ENCODE measurements at places on chromosomes 2 and 18.

GRCh38 chr2:147718831-147719230, 126.0 kb upstream of the ACVR2A start:
- no peak for DNase-seq

- no peak for DNase-seq
Measured at GRCh38 chr18:54250846-54251261, 18.5 kb upstream of the POLI start.

DNA sequence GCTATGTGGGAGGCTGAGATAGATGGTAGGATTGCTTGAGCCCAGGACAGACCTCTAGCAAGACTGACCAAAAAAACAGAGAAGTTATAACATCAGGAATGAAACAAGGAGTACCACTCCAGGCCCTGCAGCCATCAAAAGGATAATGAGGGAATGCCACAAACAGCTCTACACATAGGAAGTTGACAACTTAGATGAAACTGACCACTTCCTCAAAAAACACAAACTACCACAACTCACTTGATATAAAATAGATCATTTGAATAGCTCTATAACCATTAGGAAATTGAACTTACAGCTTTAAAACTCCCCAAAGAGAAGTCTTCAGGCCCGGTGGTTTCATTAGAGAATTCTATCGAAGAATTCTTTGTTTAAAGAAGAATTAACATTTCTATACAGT, 12.9 kb upstream of the ESPNL start:
- no peak for DNase-seq

DNA sequence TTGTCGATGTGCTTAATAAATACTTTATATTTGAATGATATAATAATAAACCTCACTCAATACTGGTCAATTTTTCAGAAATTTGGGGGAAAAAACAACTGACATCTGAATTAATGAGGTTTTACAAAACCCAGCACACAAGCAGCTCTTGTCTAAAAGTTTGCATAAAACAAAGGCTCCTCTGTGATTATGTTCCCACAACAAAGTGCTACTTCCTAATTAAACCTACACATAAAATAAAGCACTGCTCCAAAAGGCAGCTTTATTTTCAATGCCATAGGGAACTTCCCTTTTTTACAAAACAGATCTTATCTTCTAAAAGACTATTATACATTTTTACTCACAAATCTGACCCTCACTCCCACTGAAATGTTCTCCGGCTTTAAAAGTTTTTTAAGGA, 47.1 kb downstream of the LAMA1 start:
- DNase-seq: no peak

DNA sequence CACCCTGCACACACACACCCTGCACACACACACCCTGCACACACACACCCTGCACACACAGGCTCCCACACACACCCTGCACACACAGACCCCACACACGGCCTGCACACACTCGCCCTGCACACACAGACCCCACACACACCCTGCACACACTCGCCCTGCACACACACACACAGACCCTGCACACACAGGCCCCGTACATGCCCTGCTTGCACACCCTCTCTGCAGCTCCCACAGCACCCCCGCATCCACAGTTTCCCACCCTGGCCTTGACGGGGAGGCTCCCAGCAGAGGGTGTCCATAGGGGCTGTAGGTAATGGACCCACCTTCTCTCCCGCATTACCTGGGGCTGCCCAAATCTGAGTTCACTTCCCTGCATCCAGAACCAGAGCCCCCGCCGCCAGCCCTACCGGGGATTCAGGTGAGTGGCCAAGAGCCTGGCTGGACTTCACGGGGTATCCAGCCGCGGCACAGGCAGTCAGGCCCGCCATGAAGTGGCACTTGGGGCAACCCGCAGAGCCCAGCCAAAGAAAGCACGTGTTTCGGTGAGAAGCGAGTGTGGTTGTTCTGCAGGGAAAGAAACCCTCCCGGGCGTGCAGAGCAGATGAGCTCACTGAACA, 88.6 kb upstream of the GPC1 start:
- DNase-seq: no peak

DNA sequence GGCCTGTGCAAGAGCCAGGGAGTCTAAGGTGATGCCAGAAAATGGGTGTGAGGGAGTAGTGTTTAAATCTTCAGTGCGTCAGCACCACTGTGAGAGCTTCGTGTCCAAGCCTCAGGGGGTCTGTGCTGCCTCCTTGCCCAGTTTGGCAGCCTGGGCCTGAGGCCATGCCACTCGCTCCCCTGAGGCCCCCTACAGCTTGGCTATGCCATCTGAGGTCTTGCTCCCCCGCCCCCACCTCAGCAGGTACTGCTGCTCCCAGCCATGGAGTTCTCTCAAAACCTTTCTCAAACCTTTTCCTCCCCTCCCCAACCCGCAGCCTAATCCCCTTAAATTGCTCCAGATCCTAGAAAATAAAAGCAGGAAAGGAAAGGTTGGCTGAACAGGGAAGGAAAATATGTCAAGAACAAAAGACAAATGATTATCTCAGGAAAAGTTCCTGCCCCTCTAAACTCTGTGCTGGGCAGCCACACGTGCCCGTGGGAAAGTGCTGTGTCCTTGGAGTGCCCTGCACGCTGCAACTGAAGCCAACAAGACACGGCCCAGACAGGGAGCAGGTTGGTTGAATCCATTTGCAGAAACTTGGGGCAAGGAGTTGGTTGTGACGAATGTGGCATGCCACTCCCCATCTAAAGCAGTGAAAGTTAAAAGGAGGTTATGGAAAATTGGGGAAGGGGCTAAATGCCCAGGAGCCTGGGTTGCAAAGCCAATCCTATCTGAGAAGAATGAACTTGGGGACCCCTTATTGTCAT, 61.2 kb downstream of the ATOH8 start:
- DNase-seq: no peak

GRCh38 chr2:99607454-99607853, 117.6 kb upstream of the REV1 start:
- DNase-seq: no peak

GRCh38 chr2:179417436-179417949, 152.9 kb upstream of the SESTD1 start:
- no peak for DNase-seq

GRCh38 chr2:20282916-20283592, 58.1 kb upstream of the SDC1 start:
- DNase-seq: no peak

DNA sequence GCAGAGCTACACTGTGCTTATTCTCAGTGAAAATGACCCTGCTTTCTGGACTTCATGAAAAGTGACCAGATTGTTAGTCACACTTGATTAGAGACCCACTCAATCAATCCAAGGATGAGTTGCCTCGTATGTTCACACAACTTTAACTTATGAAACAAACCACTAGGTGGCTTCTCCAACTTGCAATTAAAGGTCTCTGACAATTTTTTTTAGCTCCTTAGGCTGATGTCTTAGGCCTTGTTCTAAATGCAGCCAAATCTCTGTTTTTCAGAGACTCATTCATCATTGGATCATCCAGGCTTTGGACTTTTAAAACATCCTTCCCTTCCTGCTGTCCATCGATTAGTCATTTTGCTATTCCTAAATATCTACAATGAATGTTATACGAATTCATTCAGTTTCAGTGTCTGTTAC, 63.4 kb downstream of the MREG start:
- peak; percentile 46 for DNase-seq

GRCh38 chr18:37985126-37985525, 419.5 kb upstream of the CELF4 start:
- DNase-seq: no peak

GRCh38 chr2:158755310-158756087, 39.6 kb upstream of the DAPL1 start:
- DNase-seq: no peak

DNA sequence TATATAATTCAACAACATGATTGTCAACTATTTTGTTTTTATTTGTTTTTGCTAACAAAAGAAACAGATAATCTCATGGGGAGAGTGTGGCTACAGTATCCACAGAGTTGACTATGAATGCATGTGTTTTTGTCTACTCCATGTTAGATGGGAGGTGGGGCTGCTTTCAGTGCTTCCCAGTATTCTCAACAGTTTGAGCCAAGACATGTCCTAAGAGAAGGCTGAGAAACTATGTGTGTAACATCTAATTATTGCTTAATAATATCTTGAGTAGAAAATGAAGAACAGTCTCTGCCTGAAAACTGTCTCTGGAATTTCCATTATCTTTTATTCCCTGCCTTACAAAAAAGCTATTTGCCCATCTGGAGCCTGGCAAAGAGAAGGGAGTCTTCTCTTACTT, 178.8 kb upstream of the MMADHC start:
- no peak for DNase-seq

DNA sequence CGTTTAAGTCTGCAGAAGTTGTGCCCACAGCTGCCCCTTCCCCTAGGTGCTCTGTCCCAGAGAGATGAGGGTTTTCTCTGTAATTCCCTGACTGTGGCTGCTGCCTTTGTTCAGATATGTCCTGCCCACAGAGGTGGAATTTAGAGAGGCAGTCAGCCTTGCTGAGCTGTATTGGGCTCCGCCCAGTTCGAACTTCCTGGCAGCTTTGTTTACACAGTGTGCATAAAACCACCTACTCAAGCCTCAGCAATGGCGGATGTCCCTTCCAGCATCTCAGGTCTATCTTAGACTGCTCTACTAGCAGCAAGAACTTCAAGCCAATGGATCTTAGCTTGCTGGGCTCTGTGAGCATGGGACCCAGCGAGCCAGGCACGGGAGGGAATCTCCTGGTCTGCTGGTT, 48.1 kb downstream of the LHCGR start:
- no peak for DNase-seq

GRCh38 chr18:63975628-63976027, 5.7 kb downstream of the SERPINB8 start:
- DNase-seq: no peak

DNA sequence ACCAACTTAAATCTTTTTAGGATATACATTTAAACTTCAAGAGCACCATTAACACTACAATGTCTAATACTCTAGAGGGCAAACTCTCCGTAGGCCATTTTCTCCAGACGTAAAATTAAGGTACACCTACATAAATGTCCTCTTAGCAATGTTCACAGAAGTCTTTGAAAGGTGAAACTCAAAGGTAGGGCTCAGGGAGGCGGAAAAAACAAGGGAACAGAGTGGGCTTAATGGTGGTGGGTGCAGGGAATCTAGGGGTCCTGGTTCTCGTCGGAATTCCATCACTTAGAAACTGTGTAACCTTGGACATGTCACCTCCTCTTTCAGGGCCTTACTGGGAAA, 668 bp downstream of the NFU1 start:
- DNase-seq: no peak

- no peak for DNase-seq
Measured at GRCh38 chr18:30277676-30278075, 764.9 kb downstream of the DSC3 start.

GRCh38 chr18:48352051-48352755, 57.0 kb downstream of the ZBTB7C start:
- no peak for DNase-seq

DNA sequence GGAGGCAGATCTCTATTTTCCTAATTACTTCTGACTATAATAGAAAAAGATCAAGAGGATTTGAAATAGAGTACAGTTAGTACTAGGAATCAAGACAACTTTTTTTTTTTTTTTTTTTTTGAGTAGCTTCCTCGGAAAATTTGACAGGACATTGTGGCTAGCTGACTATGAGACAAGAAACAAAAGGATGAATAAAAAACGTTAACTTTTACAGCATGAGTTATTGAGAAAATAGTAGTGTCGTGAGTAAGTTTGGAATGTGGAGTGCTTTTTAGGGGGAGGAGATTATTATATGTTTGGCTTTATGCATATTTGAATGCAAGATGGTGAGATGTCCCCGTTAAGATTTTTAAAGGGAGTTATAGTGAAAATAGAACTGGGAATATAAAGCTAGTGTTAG, 27.7 kb upstream of the CPS1 start:
- DNase-seq: no peak

- DNase-seq: no peak
Measured at GRCh38 chr2:177830881-177831386, 241.6 kb downstream of the PDE11A start.

GRCh38 chr2:10882568-10882967, 29.2 kb upstream of the KCNF1 start:
- no peak for DNase-seq

Data from CD4-positive, alpha-beta T cell treated with Interleukin-12 subunit alpha and Interleukin-12 subunit beta, for 1 hour (primary cell).